ENCODE measurements at places on chromosomes 5 and 9. TPM values are rescaled to one million over a fixed set of nuclear protein-coding genes. Genes with fewer than 3 reads are reported as not detected.

GRCh38 chr9:120066315-120066714, 513.7 kb downstream of the CDK5RAP2 start:
- no peak for DNase-seq

Gene POLR3G
- 15.1 TPM for total RNA-seq

- no peak for DNase-seq
These were observed at the start of gene RUSC2 for GRCh38 chr9:35489313-35490154. RUSC2 (plus strand) TSS chr9:35490111; CDS start chr9:35546522, 56,411 bp downstream.

DNA sequence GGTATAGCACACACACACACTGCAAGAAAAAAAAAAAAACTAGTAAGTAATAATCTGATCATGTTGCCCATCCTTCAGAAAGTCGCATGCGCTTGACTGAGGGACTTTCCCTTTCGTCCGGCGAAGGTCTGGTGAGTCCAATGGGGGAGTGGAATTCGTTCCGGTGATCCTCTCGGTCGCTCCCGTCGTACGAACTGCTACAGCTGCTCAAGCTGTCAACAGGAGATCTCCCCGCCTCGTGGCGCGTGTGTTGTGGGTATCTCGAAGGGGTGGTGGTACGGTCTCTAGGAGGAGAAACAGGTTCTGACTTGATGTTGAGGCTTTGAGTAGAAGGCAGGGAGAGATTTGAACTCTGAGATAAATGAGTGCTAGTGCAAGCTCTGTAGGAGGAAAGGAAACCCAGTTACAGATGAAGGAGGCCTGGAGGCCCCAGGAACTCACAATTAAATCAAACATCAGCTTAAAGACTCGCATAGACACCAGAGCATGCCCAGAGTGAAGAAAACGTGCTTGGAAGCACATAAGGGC, 160.4 kb downstream of the MEF2C start:
- no peak for DNase-seq

DNA sequence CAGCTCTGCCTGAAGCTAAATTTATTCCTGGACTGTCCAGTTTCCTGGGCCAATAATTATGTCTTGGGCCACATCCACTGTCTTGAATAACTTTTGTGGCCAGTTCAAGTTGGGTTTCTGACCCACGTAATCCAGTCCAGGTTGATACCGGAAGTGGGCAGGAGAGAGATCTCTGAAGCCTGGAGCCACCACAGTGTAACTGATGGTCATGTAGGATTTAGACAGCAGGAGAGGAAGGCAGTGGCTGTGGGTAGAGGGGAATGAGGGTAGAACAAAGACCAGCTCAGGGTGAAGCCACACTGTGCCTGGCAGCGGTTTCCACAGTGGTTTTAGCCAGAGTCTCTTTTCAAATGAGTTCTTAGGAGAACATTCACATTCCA, 30.2 kb downstream of the SH3PXD2B start:
- DNase-seq: no peak

All from glomerular endothelial cell (primary cell).